Spleen (tissue), 13 donors: ENCODE measurements at places on chromosomes 2 and 18. TPM values are rescaled to one million over a fixed set of nuclear protein-coding genes. Genes with fewer than 3 reads are reported as not detected.

ANKRD62 gene
- total RNA-seq, result not detected

PDE11A gene
- not detected for total RNA-seq

- no peak for DNase-seq
These were observed 326.3 kb downstream of the CDH7 start for GRCh38 chr18:66077066-66077465.

DNA sequence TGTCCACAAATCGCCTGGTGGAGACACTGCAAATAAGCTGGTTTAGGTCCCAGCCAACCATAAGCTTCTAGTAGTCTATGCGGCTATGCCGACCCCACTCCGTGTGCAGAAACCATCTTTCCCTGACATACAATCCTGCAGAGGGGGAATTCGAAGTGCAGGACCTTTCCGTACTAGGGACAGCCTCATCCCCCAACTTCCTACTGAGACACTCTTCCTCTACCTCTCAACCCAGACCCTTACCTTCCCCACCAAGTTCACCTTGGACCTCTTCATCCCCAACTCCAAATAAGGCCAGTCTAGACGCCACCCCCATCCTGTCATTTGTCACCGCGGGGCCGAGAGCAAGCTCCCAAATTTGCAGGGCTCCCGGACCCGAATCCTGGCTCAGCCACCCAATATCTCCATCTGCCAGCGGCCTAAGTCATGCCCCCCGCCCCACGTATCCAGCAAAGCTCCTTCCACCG lies 496 bp downstream of the SUCLG1 start:
- no peak for DNase-seq

DNA sequence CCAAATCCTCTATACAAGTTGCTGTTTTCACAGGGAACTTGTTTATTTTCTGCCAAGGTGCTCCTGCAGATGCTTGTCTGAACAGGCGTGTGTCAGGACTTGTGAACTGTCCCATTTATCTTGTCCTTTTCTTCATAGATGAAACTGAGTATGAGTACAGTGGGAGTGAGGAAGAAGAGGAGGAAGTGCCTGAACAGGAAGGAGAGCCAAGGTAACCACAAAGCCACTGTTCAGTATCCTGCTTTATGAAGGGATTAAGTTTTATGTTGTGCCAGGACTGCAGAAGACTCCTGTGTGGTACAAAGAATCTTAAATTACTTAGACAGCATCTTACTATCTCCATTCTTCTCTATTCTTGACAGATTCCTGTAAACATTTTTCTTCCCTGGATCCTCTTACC lies 145.0 kb downstream of the MAP4K4 start:
- no peak for DNase-seq

DNA sequence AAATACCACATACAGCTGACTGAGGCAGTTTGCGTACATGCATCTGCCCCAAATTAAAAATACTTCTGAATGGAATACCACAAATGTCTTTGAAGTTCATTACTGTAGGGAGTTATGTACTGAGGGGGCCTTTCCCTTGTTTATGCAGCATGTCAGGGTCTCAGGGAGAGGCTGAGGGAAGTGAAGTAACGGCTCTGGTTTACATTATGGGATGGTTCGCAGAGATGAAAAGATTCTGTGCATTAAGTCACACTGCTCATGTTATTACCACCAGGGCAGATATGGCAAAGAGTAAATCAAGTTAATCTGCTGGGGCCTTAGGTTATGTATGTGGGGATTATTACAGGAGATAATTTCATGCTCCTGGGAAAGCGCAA lies 385.9 kb upstream of the RND3 start:
- no peak for DNase-seq
